ENCODE measurements at places on chromosomes 2 and 18.
A peak's percentile ranks its signal among the peaks of the same experiment; 100 is the strongest.

DNA sequence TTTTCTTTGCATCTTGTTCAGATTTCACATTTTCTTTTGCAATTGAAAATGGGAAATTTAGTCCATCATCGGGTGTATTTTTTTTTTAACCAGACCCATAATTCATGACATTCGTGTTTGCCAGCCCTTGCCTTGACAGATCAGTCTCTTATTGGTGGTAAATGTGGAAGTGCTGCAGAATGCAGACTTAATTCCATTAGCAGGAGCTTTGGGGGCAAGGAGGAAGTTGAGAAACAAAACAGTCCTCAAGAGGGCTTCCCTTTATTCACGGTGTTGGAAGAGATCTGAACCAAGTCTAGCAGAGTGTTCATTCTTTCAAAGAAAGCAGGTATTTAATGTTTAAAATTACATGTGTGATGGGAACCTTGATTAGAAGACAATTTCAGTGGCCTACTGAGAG lies 16.6 kb upstream of the RPE start:
- DNase-seq, result no peak

DNA sequence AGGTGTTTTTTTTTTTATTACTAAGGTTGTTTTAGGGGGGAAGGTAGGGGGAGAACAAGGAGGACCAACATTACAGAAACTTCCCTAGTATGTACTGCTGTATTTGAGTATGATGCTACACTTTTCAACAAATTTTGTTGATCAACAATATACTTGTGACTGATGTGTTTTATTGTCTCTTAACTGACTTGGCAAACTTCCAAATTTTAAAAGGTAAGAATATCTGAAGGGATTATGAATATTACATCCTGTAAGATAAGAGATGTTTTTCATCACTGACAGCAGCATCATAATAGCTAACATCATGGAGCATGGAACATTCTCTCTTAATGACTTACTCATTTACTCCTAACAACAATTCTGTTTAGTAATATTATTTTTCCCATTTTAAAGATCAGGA lies 86.0 kb upstream of the KIF5C start:
- DNase-seq, result no peak

DNA sequence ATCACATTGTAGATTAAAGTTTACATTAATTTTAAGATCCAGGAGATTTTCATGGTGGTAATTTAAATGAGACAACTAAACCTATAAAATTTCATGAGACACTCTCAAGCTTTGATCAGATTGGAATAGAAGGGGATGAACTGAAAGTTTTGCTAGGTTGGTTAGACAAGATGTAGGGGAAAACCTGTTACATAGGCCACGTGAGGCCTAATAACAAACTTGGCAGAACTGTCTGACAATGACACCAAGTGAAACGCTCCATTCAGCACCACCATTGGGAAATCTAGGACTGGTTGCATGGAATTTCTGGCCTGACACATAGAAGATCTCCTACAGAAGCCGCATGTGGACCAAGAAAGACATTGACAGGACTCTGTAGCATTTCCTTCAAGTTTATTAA lies 87.8 kb upstream of the SLC39A10 start:
- DNase-seq, result no peak

DNA sequence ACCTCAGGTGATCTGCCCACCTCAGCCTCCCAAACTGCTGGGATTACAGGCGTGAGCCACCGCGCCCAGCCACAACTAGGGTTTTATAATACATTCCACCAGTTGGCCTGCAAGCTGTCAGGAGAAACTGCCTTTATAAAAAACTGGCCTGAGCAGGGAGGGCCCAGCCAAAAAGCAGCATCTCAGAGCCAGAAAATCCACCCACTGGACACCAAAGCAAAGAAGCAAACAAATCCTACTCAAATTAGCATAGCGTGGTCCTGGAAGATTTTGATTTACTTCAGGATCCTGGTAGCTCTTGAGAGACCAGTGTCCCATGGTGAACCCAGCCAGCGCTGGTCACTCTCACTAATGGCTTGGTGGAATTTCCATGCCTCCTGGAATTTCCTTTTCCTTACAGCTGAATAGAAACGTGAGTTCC lies 60.0 kb upstream of the PXDN start:
- DNase-seq, result no peak

DNA sequence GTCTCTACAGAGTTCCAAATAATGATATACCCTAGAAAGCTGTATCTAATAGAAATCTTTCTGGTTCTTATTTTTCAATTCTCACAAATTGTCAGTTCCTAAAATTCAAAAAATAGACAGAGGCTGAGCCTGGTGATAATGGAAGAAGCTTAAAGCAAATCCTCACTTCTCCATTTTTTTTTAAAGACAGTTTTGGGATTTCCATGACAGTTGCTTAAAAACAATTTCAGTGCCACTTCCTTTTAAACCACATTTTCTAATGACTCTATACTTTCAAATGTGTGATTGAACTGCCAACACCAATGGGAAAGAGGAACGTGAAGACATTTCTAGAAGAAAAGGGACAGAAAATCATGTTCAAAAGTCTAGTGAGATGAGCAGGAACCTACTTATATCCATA lies 4.0 kb downstream of the GKN2 start:
- DNase-seq, result no peak

- DNase-seq, result no peak
These were observed 159.3 kb downstream of the CAPN13 start for GRCh38 chr2:30647752-30648457.

GRCh38 chr2:172420216-172420615 lies 7.2 kb upstream of the ITGA6 start:
- DNase-seq, result peak; percentile 27

- DNase-seq, result peak; percentile 71
These were observed 500.3 kb downstream of the LRP1B start for GRCh38 chr2:141630407-141630930.

- no peak for DNase-seq
These were observed 44.2 kb upstream of the PXDN start for GRCh38 chr2:1788478-1788959.

DNA sequence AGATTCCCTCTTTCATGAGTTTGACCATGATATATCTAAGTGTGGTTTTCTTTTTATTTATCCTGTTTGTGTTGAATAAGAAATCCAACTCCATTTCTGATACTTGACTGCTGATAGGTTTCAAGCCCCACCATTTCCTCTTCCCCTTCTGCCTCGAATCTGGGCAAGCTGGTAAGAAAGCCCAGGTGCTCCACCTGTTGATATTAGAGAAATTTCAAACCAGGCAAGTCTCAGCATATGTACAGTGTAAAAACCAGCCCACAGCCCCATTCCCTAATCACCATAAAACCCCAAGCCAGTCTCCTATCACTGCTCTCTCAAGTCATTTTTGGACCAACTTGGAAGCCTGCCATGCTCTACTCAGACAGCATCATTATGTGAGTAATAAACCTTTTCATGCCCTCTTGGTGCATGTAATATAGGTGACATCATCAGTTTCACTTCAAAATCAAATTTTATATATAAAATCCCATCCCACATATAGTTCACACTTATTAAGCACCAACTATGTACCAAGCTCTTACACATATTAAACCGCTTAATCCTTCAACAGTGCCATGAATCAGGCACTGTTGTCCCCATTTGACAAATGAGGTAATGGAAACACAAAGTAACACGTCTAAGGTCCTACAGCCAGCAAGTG lies 46.6 kb downstream of the SMAD2 start:
- DNase-seq, result no peak

DNA sequence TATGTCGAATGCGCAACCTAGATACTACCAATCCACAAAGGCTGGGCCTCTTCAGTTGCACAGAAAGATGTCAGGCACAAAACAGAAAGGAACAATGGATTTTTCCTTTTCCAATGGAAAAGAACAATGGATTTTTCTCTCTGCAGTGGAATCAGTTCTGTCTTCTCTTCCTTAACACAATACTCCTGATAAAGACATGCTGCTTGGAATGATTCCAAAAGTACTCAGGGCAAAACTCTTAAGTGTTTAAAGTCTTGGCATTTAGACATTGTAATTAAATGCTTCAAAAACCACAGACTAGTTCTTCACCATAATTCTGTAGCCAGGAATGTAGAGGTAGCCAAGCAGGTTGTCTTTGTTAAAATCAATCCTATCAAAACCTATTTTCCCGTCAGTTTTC lies 46.7 kb upstream of the FLACC1 start:
- DNase-seq, result peak; percentile 0

DNA sequence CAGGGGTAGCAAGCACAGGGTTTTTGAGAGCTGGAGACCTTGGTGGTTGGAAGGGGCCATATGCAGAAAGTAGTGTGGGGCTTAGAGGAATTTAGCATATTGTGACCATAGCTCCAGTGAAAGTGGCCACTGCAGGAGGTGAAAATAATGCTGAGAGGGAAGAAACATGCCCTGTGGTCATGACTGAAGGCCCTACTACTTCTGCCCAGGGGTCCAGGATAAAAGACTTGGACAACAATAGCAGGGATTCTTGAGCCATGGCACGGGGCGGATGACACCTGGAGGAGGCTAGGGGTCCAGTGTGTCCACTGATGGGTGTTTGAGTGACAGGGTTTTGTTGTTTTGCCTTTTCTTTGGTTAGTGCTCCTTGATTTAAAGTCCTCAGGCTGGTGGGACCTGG lies 694.6 kb downstream of the CPS1 start:
- no peak for DNase-seq

DNA sequence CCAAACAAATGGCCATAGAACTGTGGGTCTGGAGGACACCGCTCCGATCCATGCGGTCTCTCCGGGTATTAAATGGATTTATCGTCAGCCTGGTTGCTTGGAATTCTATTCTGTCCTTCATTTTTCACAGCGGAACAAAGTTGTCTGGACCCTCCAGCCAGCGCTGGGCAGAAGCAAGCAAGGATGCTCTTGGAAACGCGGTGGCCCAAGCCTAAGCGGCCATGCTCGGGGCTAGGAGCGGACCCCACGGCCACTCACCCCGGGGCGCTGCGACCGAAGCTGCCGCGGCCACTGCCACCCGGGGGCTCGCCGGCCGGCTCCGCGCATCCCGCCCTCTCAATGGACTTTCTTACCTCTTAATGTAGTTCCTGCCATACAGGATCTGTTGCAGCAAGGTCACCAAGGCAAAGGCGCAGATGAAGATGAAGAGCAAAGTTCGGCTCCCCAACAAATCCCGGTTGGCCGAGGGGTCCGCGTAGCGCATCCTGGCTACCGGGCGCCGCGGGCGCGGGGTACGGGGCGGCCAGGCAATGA lies 761 bp downstream of the ST8SIA5 start:
- no peak for DNase-seq

GRCh38 chr2:161357097-161357496 lies 48.9 kb downstream of the PSMD14 start:
- no peak for DNase-seq

DNA sequence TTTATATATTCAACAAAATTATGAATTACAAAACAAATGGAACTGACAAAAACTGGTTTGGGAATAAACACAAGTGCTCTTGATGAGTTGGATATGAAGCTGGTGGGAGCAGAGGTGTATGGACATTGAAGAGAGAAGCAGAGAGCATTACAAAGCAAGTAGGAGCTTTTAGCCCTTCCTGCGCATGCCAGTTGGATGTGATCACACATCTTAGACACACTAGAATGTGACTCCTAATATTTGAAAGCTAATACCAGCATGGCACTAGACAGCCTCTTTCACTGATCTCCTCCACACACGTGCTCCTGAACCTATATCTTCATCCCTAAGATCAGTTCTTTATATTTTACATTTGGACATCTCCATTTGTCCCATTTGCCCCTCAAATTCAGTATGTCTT lies 298.1 kb downstream of the MTX2 start:
- no peak for DNase-seq

DNA sequence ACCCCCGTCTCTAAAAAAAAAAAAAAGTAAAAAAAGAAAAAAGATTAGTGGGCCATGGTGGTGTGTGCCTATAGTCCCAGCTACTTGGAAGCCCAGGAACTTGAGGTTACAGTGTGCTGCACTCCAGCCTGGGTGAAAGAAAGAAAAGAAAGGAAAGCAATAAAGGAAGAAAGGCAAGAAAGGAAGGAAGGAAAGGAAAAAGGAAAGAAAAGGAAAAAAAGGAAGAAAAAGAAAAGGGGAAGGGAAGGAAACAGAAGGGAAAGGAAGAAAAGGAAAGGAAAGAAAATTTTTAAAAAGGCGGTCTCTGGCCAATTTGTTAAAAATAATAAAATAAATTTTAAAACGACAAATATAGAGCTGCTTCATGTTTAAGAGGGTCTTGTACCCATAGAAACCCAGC lies 74.4 kb upstream of the RNU4ATAC start:
- DNase-seq, result no peak

GRCh38 chr2:42890791-42891355 lies 98.5 kb upstream of the HAAO start:
- DNase-seq, result peak; percentile 72

DNA sequence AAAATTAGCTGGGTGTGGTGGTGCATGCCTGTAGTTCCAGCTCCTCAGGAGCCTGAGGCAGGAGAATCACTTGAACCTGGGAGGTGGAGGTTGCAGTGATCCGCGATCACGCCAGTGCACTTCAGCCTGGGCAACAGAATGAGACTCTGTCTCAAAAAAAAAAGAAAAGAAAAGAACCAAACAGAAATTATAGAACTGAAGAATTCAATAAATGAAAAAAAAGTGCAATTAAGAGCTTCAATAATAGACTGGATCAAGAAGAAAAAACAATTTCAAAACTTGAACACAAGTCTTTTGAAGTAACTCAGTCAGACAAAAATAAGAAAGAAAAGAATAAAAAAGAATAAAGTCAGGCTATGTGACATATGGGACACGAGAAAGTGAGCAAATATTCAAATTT lies 175.8 kb upstream of the ZSWIM2 start:
- DNase-seq, result no peak

- DNase-seq, result no peak
These were observed 647.1 kb upstream of the CRIM1 start for GRCh38 chr2:35708411-35708923.

DNA sequence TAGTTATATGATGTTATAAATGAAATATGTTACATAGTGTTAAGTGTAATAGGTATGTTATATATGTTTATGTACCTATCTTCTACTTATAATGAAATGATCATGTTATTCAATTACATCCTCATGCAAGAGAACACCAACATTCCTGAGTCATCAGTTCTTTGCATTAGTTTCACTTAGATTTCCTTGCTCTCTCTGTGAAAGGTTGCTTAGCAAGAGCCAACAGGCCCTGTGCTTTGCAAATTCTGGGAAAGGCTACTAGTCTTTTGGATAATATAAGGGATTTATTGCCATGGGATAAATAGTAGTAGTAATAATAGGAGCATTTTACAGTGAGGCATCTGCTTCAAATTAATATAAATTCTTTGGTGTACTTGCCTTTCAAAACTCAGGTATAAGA lies 274.8 kb downstream of the SP3 start:
- DNase-seq, result no peak

GRCh38 chr18:53625997-53626599 lies 598.4 kb downstream of the MBD2 start:
- DNase-seq, result no peak

GRCh38 chr2:110995911-110996310 lies 124.8 kb upstream of the BCL2L11 start:
- no peak for DNase-seq

- no peak for DNase-seq
These were observed 198.8 kb downstream of the L3MBTL4 start for GRCh38 chr18:6215888-6216287.

DNA sequence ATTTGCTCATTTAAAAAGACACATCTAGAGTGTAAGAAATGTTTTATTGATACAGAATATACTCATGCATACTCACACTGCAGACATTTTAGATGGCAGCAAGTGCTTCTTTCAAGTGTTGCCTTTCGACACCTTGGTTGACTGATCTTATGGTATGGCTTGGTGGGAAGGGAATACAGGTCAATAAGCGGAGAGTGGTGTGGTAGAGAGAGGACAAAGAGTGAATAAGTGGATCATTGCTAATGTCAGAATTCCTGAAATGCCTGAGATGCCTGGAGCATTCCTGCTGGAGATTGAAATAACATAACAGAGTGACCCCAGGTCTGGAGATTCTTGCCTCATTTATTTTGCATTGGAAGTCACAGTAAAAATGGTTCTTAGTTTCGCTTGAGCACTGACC lies 76.7 kb downstream of the RND3 start:
- DNase-seq, result no peak

All from NCI-H524 treated with DMSO at 0.1 percent for 48 hours (cell line).